ENCODE measurements at places on chromosomes 2 and 18.

DNA sequence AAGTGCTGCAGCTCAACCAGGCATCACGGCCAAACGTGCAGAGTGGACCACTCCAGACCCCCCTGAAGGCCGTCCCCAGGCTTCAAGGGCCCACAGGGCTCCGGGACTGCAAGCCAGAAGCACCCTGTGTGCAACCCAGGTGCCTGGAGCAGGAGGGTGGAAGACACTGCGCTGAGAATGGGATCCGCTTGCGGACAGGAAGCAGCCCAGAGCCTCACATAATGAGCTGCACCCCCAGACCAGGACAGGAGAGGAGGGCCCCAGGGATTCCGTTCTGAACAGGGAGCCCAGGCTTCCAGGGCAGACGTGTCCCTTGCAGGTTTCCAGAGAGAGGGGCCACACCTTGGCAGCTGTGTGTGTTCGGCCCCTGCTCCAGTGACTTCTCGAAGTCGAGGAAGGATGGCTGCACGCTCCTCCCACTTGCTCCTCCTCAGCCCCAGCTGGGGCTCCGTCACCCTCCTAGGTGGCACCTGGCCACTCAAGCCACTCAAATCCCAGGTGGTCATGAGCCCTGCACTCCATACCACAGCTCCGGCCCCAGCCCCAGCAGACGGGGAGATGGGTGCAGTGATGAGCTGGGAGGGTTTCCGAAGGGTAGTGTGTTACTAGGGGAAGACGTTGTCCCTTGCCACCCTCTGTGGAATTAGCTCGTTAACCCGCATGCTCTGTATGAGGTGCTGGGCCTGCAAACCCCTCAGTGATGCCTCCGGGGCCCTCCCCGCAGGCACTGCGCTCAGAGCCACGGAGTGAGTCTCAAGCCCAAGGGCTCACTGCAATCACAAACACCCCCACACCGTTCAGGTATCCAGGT, 79.2 kb downstream of the NDUFA10 start:
- no peak for DNase-seq

DNA sequence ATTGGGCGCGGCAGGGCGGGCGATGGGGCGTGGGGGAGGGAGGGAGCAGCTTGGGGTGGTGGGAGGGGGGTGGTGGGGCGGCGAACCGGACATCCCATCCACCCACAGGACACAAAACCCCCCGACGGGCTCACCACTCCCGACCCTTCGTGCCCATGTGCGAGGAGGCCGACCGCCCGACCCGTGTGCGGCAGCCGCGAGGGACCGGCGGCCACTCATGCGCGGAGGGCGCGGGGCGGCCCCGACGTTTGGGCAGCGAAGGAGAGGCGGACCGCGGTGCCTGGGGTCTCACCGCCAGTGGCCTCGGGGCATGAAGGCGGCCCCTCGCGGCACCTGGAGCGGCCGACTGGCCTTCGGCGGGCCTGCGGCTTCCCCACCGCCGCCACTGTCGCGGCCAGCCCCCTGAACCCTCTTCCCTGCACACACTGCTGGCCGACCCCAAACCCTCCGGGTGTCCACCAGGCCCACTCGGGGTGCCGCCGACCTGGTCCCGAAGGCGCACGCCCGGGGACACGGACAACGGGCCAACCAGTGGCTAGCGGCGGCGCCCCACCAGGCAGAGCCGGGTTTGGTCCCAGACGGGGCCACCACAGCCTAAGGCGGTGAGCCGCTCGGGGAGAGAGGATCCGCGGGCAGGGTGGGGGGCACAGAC, 94.6 kb upstream of the ANKRD30BL start:
- DNase-seq = no peak

DNA sequence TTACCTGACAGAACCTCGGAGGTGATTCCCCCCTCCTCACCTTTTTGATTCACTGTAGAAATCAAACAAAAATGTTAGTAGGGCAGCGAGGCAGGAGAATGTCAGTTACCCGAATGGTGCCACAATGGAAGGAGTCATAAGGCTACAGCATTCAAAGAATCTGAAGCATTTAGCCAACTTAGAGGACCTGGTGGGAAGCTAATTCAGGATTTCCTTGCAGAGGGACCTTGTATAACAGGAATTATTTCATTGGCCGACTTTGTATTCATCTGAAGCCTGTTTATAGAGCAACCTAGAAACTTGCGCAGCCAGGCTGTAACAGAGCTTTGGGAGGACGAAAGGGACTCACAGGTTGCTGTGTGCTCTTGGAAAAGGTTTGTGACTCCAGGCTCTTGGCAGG, 129.1 kb upstream of the MMADHC start:
- no peak for DNase-seq

- no peak for DNase-seq
These were observed 50.4 kb downstream of the LDLRAD4 start for GRCh38 chr18:13269013-13269280.

- DNase-seq = no peak
These were observed 104.5 kb upstream of the UGP2 start for GRCh38 chr2:63737081-63737751.

- no peak for DNase-seq
These were observed 6.8 kb upstream of the SNED1 start for GRCh38 chr2:240991378-240992263.

DNA sequence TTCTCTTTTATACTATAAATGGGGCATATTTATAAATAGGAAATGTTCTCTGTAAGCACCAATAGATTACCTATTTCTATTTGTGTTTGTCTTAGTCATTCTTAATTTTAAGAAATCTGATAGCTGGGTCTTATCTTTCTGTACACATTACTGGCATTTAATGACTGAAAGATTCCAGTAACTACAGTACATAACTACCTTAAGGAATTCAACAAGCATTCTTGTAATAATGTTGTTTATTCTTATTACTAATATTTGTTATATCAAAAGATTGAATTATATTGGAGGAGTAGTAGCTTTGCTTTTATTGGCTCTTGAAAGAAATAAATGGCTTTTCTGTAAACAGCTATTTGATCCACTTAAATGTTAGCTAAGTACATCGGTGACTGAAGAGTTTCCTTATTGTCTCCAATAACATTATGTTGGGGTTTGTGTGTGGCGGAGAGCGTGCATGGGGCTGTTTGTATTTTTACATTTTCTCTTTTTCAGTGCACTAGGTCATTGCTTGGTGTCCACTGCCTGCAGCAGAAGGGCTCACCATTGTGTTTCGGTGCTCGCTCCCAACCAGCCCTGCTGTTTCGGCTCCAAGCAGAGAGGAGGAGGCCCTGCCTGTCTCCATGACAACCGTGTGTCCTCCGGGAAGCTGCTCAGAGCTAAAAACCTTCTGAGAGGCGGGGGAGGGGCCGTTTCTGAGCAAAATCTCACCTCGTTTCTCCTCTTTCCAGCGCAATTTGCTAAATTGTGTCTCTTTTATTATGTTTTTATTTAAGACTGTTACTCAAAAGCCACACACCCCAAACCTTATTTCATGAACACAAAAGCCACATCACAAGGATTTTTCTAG, 112.5 kb upstream of the SLC38A11 start:
- DNase-seq = no peak

DNA sequence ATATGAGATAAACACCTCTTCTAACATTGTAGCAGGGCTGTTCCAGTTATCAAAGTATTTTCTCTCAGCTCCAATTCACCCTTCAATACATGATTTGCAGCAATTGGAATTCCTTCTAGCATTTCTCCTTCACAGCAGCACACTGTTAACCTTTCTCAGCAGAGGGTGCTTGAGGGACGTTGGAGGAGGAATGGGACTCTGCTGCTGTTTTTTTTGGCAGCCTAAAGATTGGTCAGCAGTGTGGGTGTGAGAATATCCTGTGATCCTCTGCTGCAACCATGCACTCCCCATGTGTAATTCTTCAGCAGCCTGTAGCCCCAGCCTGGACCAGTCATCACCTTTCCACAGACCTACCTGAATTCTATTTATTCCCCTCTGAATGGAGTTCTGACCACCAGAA, 1708.9 kb upstream of the CELF4 start:
- DNase-seq = no peak

- no peak for DNase-seq
These were observed 448.3 kb upstream of the POU3F3 start for GRCh38 chr2:104405623-104406022.

- DNase-seq = no peak
These were observed 44.3 kb downstream of the NTSR2 start for GRCh38 chr2:11625671-11626070.

DNA sequence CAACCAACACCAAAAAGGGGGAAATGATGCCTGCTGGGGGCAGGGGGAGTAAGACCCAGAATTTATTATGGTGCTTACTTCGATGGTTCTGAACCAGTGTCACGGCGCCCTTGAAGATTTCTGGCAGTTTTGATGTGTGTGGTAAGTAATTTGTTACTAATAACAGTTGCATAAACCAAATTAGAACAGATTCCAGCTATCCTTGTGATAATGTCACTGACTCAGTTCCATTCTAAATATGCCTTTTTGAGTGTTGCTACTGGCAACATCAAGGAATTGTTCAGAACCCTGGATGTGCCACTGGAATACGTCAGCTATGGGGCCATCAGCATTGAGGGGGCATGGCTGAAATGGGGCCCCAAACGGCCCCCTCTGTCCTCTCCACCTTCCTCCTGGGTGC, 11.6 kb downstream of the SAG start:
- DNase-seq = no peak

- no peak for DNase-seq
These were observed 225.5 kb upstream of the ZEB2 start for GRCh38 chr2:144745424-144745823.

- no peak for DNase-seq
These were observed 72.7 kb upstream of the MGAT4A start for GRCh38 chr2:98803405-98804264.

- no peak for DNase-seq
These were observed 44.0 kb downstream of the E2F6 start for GRCh38 chr2:11421863-11422490.

- DNase-seq = no peak
These were observed 767.4 kb downstream of the MBD2 start for GRCh38 chr18:53457068-53457467.

GRCh38 chr2:232979871-232980461, 33.1 kb downstream of the NGEF start:
- DNase-seq = no peak

DNA sequence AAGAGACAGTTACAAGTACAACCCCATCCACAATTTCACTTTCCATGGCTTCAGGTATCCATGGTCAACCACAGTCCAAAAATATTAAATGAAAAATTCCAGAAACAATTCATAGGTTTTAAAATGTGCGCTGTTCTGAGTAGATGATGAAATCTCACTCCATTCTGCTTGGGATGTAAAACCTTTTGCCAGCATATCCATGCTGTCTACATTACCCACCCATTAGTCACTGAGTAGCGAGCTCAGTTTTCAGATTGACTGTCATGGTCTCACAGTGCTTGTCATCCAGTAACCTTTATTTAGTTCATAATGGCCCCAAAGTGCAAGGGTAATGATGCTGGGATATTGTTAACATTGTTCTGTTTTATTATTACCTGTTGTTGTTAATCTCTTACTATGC, 40.5 kb downstream of the SMAD4 start:
- no peak for DNase-seq

- no peak for DNase-seq
These were observed 36.8 kb downstream of the KCNG3 start for GRCh38 chr2:42457011-42457410.
